ENCODE measurements at places on chromosomes 16 and 17. TPM values are rescaled to one million over a fixed set of nuclear protein-coding genes. Genes with fewer than 3 reads are reported as not detected.

NPB gene
- total RNA-seq = 0.51 TPM

CAVIN1 gene
- 358 TPM for total RNA-seq

- DNase-seq = peak; percentile 82
Measured at GRCh38 chr17:50479522-50480141, 972 bp downstream of the RSAD1 start.

GRCh38 chr17:80501741-80502577, 25.6 kb upstream of the NPTX1 start:
- DNase-seq = no peak

DNA sequence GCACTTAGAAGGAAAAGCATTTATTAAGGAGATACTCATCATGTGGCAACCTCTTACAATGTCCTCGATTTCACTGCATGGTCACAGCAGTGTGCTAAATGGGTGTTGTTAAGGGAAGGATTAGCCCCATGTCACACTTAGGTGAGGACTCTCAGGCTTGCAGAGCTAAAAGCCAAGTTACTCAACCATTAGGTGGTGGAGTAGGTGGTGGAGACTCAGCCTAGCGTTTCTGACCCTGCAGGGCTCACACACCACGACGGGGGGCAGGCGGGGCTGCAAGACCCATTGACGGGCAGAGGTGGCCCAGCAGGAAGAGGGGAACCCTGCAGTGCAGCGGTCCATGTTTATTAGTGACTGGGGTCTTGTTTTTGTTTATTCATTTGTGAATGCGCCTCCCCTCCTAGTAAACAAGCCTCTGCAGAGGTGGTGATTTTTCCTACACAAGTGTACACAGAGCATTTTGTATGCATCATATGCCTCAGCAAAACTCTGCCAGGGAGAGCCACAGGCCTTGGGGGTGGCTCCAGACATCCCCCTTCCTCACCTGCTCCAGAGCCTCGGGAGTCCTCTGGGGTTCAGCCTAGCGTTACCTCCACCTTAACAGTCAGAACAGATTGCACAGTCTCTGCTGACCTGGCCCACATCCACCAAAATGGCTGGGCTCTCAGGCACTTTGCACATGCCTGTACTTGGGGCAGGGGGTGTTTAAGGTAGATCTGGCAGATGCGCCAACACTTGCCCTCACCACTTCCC, 216.7 kb downstream of the C16orf95 start:
- no peak for DNase-seq

DNA sequence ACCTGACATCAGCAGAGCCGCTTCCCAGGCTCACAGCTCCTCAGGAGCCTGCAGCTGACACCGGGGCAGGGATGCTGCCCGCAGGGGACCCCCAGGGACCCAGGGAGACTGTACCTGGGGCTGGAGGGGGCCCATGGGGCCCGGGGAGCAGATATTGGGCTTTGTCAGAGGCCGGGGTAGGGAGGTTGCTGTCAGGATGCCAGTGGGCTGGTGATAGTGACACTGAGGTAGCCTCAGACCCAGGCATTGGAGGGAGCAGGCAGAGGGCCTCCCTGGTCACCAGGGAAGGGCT, 15.1 kb downstream of the GSE1 start:
- peak; percentile 85 for DNase-seq

- no peak for DNase-seq
Measured at GRCh38 chr16:68524069-68524820, 14.8 kb upstream of the ZFP90 start.

DNA sequence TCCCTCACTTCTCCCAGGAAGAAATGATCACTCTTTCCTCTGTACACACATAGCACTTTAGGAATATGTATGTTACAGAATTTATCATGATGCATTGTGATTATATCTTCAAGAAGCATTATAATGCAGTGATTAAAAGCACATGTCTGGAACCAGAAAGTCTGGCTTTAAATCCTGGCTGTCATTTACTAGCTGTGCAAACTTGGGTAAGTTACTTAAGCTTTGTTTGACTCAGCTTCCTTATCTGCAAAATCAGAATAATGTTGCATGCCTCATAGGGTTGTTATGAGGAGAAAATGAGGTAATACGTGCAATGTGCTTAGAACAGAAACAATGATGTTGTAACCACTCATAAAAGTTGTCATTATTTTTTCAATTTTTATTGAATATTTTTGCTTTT, 156.3 kb upstream of the ZKSCAN2 start:
- DNase-seq = no peak

DNA sequence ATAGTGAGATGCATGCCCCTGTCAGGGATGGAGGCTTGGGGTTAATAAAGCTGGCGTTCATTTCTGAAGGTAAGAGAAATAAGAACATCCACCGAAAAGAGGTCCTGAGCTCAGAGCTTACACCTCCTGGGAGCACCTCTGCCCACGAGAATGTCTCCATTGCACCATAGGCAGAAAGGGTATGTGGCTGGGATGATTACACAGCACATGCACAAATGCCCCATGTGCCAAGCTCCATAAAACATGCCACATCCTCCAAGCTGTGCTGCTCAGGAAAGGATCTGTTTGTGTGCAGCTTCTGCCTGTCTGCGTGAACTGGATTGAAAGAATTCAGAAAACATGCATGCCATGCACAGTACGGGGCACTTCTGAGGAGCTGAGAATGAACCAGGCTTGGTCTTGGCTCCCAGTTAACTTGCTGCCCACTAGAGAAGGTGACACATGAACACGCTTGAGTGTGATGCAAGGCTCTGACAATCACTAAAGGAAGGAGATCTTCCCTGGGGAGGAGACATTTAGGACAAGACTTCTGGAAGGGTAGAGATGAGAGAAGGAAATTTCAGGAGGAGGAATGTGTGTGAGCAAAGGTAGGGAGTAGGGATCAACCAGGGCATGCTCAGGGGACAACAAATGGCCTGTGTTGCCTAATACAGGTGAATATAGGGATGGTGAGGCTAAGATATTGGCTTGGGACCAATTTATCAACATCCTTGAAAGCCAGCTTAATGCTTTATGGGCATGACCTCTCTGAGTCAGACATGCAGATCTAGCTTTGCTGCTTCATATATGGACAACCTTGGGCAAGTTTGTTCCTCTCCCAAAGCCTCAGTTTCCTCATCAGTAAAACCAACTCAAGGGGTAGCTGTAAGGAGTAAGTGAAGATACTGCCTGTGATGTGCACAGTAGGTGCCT, 32.0 kb upstream of the SMPD3 start:
- no peak for DNase-seq

DNA sequence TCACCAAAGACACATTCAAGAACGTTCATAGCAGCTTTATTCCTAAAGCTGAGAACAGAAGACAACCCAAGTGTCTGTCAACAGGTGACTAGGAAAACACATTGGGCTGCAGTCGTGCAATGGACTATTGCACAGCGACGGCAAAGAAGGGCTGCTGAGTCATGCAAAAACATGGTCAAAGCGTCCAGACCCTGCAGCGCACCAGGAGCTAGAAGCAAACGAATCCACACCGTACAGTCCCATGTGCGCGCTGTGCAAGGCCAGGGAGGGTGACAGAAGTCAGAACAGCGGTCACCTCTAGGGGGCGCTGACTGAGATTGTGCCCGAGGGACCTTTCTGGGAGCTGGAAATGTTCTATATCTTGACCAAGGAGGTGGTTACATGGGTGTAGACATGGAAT, 266.4 kb downstream of the MAF start:
- no peak for DNase-seq

DNA sequence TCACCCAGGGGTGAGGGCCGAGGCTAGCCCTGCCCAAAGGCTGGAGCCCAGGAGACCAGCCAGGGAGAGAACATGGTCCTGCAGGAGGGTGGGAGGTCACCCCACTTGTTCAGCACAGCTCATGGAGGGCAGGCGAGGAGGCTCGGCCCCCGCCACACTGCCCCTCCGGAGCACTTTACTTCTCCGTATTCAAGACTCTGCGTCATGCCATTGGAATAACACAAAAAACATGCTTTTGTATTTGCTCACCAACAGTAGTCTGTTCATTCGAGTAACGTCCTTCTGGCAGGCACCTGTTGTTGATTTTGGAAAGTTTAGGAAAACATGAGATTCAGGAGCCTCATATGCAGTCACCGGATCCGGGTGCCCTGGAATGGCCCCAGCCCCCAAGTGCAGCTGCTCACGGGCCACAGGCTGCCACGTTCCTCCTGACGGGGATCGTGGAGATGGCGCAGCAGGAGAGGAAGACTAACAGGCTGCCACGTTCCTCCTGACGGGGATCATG, 81.1 kb upstream of the DNAH17 start:
- DNase-seq = no peak
